MCF 10A (cell line): ENCODE measurements at places on chromosomes 16 and 17.

DNA sequence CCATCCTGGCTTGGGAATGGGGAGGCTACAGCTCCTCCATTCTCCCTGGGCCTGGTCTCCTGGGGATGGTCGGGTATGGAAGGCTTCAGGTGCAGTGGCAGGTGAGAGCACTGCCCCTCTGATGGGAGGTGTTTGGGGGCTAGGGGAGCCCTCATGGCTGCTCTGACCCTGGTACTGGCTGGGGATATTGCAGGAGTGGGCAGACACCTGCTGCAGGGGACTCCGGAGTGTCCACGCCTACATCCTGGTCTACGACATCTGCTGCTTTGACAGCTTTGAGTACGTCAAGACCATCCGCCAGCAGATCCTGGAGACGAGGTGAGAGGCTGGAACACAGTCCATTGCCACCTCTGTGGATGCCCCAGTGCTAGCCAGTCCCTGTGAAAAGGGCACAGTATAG is 8.8 kb downstream of the RASL10B start:
- no peak for DNase-seq

DNA sequence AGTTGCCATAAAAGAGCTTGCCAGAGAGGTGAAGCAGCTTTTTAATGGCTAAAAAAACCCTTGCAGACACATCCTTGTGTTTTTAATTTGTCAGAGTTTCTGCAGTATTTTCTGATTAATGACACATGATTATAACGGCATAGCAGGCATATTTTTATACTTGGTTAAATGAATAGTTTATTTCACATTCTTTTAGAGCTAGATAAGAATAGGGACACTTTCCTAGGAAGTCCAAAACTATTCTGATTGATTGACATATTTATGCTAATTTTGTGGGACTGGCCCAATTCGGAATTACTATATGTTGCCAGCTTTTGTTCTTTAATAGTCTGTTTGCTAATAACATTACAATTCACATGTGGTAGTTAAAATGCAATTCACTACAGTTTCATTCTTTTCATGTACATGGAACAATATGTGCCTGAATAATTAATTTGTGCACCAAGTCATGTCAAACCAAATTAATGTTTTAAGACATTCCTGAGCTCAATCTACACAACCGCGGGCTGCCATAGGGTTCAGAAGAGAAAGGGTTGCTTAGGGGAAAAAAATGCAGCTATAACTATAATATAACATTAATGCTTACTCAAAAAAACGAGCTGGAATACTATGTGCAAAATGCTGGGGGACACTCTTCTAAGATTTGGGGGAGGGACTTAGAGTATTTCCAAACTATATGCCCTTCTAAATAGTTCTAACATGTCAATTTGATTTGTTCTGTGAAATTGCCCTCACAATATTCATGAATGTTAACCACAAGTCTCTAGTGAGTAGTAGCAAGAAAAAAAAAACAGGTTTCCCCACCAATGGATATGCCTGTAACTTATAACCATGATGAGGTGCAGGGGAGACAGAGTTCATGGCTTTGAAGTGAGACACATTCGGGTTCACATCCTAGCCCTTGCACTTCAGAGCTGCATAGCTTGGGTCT is 305.4 kb downstream of the CEP112 start:
- DNase-seq = no peak

DNA sequence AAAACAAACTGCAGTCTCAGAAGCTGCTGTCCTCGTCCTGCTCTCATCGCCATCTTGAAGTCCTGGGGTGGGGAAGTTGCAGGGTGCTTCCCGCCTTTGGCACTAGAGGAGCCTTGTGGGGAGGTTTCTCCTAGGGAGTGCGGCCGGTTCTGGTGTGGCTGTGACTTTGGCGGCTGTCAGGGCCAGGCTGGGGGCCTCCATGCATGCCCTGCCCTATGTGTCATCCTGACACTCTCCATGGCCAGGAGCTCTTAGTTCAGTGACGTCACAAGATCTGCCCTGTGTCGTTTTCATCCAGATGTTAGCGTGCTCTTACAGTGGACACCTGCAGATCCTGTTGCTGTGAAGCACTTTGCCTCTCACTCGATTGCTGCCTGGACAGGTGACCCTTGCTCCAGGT is 49.6 kb downstream of the PLD6 start:
- no peak for DNase-seq

DNA sequence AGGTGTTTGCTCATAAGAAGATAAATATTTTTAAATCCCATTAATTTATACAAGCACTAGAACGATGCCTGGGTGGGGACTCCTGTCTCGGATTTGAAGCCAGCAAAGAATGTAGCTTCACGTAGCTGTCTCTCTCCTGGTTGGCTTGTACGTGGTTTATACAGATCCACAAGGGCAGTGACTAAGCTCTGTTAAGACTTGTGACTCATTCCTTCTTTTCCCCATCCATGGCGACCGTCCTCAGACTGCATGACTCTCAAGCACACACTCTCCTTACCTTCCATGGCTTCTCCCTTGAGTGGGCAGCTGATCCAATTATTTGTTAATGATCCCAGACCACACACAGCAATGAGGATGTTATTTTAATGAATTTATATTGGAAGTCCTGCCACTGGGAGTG is 679.7 kb upstream of the SOX9 start:
- peak; percentile 86 for DNase-seq

- DNase-seq = no peak
Observed at GRCh38 chr16:81473558-81473957, 28.9 kb downstream of the CMIP start.

DNA sequence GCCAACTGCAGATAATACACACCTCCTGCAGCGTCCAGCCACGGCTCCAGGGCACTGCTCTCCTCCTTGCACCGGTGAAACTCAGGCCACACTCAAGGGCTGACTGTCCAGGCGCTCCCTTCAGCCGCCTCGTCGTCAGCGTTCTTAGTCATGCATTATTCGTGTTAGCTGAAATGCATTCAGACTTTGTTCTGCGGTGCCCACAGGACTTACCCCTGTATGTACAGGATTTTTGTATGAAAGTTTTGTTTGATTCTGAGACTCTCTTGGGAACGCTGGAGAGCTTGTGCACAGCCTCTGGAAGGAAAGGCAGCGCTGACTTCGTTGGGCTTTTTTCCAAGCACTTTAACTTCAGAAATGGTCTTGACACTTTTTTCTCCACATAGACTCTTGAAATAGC is 22.1 kb downstream of the CIBAR2 start:
- DNase-seq = no peak

GRCh38 chr17:73586275-73586832 is 57.9 kb downstream of the SDK2 start:
- DNase-seq = no peak

DNA sequence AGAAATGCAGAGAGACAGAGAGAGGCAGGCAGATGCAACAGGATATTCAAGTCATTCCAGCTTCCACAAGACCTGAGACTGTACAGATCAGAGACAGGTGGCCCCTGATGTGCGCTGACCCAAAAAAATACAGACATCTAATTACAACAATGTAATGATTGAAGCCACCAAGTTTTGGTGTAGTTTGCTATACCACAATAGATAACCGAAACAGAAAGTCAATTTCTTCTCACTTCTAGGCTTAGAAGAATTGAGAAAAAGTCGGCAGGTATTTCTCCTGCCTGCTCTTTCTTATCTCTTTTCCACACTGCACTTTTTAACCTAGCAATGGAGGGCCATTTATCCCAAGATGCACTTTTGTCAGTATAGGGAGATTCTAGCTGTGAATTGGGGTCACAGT is 949.2 kb downstream of the CDH11 start:
- DNase-seq = no peak

DNA sequence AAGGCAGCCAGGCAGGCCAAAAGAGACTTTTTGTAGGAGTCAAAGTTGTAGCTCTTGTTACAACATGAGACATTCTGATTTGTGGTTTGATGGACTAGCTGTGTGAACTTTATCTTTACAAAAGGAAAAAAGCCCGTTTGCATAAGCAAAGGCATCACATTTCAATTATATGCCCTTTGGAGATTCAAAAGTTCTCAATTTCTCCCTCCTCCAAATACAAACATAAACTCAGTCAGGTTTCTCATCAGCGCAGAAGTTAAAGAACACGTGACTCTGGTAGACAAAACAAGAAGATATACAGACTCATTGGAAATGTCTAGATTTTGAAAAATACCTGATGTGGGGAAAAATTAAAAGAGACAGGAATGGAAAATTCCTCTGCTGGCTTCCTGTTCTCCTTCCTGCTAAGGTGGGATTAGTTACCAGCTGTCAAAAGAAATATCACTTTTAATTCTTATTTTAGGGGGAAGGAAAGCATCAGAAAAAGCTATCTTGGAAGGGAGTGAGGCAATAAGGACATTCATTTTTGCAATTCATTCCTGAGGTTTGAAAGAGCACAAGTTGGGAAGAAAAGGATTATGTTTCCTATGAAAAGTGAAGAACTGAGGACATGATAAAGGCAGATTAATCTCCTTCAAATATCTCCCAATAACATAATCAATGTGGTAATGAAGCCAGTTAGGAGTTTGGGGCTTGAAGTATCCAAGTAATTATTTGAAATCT is 4.6 kb upstream of the KCNJ16 start:
- DNase-seq = no peak
